Activated CD4-positive, alpha-beta T cell treated with anti-CD3 and anti-CD28 coated beads, Interleukin-2, amount 50 U/mL, for 16 hours (primary cell): ENCODE measurements at places on chromosomes 3 and 15.

GRCh38 chr15:55256281-55257011, 33.2 kb downstream of the RAB27A start:
- DNase-seq, result no peak

DNA sequence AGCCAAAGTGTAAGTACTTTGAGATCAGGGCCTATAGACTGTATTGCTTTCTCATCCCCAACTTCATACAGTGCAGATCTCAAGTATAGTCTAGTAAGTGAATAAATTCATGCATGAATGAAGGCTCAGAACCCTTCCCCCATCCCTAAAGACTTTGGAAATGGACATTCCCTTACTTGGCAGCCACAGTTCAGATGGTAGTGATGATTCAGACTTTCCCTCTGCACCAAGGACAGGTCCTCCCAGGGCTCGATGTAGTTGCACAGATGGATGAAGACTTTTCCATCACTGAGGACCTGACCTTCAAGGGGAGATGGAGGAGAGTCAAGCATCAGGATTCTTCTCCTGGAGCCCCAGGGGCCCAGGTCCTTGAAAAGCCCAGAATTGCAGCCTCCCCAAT, 4.6 kb downstream of the TIMP4 start:
- DNase-seq, result no peak

DNA sequence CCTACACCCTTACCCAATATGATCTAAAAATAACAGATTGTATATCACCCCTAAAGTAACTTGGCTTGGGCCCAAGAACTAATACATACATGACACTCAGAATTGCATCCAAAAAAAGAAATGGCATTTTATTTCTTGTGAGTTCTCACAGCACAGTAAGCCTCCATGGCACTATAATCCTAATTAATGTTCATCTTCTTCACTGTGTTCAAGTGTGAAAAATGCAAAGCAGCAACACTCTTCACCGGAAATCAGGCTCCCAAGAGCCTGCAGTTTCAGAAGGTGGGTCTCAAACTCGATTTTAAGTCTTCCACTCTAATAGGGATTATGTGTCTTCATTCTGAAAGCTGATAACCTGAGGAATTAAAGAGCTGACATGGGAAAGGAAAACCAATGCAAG, 142.8 kb upstream of the TSC22D2 start:
- no peak for DNase-seq

DNA sequence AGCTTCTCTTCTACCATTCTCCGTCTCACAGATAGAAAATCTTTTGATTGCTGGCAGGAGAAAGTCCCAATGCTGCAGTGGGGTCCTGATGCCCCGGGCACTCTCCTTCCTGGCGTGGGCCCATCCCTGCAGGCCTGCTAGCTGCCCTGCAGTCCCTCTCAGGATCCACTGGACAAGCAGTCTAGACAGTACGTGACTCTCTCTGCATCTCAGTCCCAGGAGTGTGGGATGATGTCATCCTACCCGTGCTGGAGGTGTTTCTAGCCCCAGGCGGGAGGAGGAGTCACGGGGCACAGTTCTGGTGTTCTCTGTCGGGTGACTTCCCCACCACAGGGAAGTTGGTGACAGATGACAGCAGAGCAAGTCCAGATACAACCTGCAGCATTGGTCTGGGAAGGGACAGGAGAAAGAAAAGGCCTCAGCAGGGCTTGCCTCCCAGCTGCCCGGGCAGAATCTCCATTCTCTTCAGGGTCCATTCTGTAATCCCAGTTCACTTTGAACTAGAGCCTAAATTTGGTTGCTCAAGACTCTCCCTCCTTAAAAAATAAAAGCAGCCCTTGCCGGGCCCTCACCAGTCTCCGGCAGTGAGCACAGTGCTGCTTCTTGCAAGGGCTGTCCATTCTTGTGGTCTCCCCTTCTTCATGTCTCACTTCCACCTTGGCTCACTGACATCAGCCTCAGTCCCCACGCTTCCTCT, 30.6 kb downstream of the SLC28A1 start:
- DNase-seq, result peak; percentile 76

- no peak for DNase-seq
Measured at GRCh38 chr15:39435244-39435643, 145.6 kb upstream of the THBS1 start.

DNA sequence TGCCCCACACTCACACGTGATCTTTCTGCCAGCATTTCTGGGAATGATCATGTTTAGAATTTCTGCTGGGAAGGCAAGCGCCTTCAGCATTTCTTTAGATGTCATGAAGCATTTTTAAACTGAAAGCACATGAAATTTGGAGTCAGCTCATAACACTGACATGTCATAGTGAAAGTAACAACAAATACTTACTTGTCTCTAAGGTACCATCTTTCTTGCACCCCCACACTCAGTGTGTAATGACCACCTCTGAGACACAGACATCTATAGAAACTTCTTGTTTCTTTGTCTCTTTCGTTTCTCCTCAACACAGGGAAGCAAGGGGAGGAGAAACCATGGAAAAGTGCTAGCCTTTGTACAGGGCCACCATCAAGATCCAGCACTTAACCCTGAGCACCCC, 171.7 kb downstream of the RORA start:
- DNase-seq, result peak; percentile 65

GRCh38 chr15:48939648-48940047, 24.1 kb downstream of the SHC4 start:
- no peak for DNase-seq

- DNase-seq, result no peak
Measured at GRCh38 chr3:128445357-128445756, 21.3 kb downstream of the DNAJB8 start.

- no peak for DNase-seq
Measured at GRCh38 chr3:67386451-67386850, 268.0 kb downstream of the SUCLG2 start.

- no peak for DNase-seq
Measured at GRCh38 chr15:101558221-101558941, 68.9 kb upstream of the PCSK6 start.

- no peak for DNase-seq
Measured at GRCh38 chr3:66567077-66567476, 66.3 kb upstream of the LRIG1 start.

DNA sequence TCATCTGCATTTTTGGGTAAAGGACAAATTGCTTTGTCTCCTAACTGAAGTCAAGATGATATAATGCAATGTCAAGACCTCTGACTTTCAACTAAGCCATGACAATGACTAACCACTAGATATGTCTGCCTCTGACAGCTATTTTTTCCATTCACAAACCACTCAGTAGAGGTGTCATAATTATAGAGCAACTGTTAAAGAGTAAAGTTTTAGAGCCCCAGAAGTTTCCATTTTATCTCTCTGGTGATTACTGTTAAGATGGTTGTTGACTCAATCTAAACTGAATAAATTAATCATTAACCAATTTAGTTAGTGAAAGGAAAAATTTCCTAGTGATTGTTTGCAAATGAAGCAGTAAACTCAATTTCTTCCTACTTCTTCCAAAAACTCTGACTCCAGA, 779.9 kb downstream of the GRM7 start:
- no peak for DNase-seq

DNA sequence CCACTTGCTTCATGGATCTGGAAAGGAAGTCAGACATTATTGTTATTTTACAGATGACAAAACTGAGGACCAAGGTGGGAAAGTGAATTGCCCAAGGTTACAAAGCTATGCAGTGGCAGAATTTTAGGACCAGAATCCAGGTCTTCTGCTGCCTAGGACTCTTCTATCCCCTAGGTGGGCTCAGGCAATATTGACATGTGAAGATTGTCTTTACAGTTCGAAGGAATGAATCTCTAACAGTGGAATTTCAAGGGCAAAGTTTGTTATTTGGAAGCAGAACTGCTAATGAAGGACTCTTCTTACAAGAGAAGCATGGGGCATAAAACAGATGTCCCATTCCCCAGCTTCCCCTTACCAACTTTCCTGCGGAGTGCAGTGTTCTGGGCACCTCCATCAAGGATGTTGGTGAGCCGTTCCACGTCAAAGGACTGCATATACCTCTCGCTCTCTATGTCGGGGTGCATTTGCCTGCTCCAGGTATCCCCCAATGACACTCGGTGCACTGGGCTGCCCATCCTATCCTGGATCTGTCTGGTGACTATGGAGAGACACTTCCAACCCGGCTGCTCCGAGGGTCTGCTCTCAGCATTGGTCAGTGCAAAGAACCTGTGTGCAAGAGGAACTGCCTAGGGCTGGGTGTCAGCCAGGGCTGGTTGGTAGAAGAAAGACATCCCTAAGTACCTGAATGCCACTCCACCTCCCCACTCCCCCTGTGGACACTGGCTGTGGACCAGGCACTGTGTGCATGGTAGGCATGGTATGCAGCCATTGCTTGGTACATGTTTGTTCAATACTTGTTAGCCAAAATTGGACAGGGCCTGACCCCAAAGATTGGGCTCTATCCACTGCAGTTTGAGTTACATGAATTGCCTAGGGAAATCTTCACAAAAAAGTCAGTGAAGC, 2.1 kb downstream of the ACOX2 start:
- no peak for DNase-seq

DNA sequence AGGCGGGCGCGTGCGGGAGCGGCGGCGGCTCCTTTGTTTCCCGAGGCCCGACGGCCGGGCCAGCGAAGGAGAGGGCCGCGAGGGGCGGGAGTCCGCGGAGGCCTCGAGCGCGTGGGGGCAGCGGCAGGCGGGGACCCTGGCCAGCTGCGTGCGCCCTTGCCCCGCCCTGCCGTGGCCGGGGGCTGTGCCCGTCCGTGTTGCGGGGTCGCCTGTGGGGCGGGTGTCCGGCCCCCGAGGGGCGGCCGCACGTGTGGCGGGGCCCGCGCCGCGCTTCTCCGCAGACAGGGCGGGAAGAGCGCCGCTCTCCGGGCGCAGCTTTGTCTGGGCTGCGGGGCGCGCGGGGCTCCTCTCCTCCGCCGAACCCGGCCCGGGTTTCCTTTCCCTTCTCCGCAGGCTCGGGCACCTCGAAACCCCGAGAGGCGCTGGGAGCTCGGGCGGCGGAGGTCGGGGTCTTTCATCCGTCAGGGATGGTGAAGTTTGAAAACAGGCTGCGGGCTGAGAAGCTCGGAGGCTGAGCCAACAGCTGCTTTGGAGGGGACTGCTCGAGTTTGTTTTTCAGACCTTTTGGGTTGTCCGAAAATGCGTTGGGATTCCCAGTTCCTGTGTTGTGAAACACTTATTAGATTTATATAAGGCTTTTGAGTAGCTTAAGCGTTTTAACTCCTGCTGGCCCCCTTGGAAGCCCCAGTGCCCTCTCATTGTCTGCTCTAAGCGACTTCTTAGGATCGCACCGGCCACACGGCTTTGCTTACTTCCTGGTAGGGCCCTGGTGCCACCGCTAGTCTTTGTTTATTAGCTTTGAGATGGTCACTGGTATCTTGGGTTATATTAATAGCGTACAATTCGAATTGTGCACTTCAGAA, 817 bp downstream of the USP3 start:
- DNase-seq, result peak; percentile 56

DNA sequence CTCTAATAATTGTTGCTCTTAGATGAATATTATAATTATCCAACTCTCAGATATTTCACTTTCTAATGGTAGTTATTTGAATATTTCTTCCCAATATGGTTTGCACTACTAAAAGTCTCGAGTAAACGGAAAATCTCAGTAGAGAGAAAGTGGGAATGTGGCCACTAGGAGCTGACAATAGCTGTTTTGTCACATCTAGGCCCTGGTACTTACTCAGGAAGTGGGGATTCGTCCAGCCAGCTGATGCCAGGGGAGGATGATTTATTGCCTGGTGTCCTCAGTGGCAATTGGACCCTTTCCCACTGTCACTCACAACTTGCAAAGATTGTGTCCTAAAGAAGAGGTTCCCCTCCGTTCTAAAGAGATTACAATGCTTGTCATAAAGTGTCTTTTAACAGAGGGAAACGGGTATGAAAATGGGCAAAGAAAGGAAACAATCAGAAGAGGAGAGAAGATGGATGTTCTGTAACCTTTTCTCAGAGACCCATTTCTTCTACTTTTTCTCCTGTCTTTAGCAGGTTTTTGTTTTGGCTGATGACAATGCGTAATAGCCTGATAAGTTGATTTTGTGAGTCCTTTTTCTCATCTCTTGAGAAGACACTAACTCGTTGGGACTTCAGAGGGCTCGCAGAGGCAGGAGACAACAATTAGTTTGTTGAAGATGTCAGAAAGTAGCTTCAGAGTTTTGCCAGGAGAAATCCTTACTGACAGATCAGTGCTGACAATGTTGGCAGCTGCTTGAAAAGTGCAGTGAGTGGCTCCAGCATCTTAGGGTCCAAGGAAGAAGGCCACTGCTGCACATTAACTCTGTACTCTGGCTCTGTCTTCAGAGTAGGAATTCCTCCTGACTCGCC, 320.6 kb downstream of the MECOM start:
- DNase-seq, result no peak

- DNase-seq, result no peak
Measured at GRCh38 chr3:36408146-36408545, 27.8 kb downstream of the STAC start.

DNA sequence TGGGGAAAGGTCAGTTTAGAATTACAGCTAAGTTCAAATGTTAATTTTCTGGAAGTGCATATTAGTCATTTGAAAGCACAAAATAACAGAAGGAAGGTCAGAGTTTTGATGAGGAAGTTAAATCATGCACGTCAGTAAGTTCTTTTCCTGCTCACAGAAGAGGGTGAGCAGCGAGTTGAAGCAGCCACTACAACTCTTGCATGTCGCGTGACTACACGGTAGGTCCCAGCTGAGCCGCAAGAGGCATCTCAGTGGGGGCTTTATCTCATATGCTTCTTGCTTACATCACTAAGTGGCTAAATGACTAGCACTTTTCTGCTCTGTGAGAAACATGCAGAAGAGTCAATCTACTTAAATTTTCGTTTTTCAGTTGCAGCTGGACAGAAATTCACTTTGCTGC, 21.3 kb upstream of the SEC62 start:
- DNase-seq, result peak; percentile 75

- DNase-seq, result no peak
Measured at GRCh38 chr3:71244826-71245488, 338.6 kb downstream of the FOXP1 start.

GRCh38 chr3:134918441-134918840, 123.4 kb downstream of the EPHB1 start:
- no peak for DNase-seq

DNA sequence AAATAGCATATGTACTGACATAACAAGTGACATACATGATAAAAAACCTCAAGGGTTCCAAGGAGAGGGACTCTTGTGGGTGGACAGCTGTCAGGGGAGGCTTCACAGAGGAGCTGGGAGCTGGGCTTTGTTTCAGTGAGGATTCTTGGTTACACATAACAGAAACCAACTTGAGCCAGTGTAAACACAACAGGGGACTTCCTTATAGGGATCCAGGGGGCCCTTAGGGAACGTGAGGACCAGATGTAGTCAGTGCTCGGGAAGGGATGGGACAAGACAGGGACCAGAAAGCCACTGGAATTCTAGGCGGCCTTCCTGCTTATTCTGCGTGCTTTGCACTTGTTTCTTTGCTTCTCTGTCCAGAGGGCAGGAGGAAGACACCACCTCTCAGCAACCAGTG, 34.9 kb downstream of the SNAPC5 start:
- no peak for DNase-seq

- no peak for DNase-seq
Measured at GRCh38 chr15:58148633-58149445, 10.7 kb downstream of the AQP9 start.

- DNase-seq, result no peak
Measured at GRCh38 chr3:24287755-24288450, 206.7 kb downstream of the THRB start.
